ENCODE measurements at places on chromosomes 7 and 10.

DNA sequence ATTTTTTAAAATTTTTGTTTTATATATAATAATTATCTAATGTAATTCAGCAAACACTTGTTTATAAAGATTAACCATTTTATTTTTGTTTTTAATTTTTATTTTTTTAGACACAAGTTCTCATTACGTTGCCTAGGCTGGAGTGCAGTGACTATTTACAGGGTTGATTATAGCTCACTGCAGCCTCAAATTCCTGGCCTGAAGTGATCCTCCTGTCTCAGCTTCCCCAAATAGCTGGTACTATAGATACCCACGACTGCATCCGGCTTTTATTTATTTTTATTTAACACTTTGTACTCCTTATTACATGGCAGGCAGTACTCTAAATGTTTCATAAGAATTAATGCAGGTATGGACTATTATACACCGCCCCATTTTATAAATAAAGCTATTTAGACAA is 288.7 kb downstream of the MDFIC start:
- no peak for DNase-seq

DNA sequence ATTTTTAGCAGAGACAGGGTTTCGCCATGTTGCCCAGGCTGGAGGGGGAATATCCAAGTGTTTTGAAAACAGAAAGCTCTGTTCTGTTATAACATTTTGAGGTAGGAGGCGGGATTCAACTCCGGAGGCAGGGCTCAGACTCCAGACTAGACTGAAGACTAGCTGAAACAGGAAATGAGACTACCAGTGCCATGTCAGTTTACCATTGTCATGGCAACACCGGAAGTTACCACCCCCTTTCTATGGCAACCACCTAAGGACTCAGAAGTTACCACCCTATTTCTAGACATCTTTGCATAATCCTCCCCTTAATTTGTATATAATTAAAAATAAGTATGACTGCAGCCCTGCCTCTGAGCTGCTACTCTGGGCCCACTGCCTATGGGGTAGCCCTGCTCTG is 1069.1 kb upstream of the AUTS2 start:
- no peak for DNase-seq

DNA sequence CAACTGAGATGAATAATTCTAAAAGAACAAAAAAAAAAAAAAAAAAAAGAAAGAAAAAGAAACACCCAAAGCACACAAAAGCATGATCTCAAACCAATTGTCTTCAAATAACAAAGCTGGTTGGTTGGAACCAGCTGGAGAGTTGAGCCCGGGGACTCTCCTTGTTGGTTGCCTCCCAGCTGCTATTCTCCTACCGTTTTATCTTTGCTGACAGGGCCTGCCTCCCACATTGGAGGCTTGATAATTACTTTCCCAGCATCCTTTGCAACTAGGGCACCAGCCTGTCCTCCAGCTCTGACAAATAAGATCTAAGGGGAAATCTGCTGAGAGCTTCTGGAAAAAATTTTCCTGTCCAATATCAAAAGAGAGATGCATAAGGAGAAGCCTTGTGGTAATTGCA is 6.8 kb downstream of the PON1 start:
- DNase-seq, result no peak

DNA sequence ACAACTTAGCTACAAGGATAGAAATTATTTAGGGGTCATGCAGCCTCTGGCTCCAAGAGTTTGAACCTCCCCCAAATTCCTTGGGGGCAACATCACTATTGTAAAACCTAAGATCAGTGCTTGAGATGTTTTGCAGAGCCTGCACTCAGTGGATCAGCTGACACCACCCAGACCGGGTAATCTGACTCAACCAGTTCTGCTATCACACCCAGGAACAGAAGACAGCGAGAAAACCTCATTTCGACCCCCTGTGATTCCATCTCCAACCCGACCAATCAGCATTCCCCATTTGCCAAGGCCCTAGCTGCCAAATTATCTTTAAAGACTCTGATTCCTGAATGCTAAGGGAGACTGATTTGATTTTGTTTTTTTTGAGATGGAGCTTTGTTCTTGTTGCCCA is 5.2 kb downstream of the TACR2 start:
- DNase-seq, result no peak

GRCh38 chr10:23203369-23204325 is 11.5 kb downstream of the PTF1A start:
- DNase-seq, result no peak

- DNase-seq, result no peak
Observed at GRCh38 chr7:44172803-44173424, 16.3 kb downstream of the GCK start.

GRCh38 chr7:17153536-17153935 is 144.9 kb upstream of the AHR start:
- no peak for DNase-seq

DNA sequence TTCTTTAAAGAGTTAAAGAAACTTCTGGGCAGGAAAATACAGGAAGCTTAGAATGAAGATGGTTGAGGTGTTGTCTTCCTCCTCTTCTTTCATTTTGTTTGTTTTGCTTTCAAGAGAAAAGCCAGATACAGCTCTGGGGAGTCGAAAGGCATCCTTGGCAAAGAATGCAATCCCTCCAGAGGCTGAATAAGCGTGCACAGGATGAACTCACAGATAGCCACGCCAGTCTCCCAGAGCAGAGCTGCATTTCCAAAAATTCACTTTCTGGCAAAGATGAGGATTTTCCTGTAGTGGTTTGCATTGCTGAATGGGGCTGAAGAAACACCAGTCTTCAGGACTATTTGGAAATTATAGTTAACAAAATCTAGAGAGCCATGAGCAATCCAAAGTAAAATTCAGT is 336.4 kb downstream of the NRG3 start:
- DNase-seq, result no peak

DNA sequence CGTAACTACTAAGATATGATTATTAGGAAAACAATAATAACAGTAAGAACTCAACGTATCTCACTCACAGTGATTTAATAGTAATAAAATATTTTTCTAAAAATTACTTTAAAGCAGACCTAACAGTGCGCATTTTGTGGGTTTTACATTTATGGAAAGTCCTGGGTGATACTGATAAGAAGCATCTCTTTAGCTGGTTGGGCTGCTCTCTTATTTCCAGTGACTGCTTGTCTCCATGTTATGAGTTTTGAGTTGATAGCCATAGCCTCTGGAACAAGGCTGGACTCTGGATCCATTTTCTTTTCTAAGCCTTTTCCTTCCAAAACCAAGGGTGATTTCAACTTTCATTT is 29.5 kb upstream of the INHBA start:
- DNase-seq, result no peak

All from SIG-M5 (cell line).